ENCODE measurements at places on chromosomes 12 and 14. TPM values are rescaled to one million over a fixed set of nuclear protein-coding genes. Genes with fewer than 3 reads are reported as not detected.

Gene TAMALIN
- 14.6 TPM for total RNA-seq

Gene TAS2R31
- 0.27 TPM for total RNA-seq

Gene SERPINA1
- not detected for total RNA-seq

Gene HOXC11
- total RNA-seq, result 10.7 TPM

Gene G2E3
- 13.0 TPM for total RNA-seq

Gene KCNC2
- not detected for total RNA-seq

Gene GALNT9
- total RNA-seq, result not detected

Gene SYT1
- 0.49 TPM for total RNA-seq

Gene LBHD2
- total RNA-seq, result not detected

Gene GZMH
- total RNA-seq, result not detected

Gene PAPLN
- total RNA-seq, result 36.4 TPM

Gene SERPINA5
- total RNA-seq, result 1.2 TPM

Gene RAB15
- 9.4 TPM for total RNA-seq

Gene SPTB
- 1.3 TPM for total RNA-seq

Gene CAND1
- 69.6 TPM for total RNA-seq

Gene SMIM41
- total RNA-seq, result not detected

Gene ACADS
- total RNA-seq, result 21.3 TPM

Gene C3AR1
- 2.9 TPM for total RNA-seq

Gene CNTN1
- 7.5 TPM for total RNA-seq

Gene TSHR
- 1.8 TPM for total RNA-seq

Gene NOPCHAP1
- total RNA-seq, result 2.0 TPM

Gene DNAAF2
- 8.4 TPM for total RNA-seq

Gene GPR65
- not detected for total RNA-seq

Gene GARIN6
- total RNA-seq, result not detected

Gene CD69
- 0.61 TPM for total RNA-seq

Gene SLC25A47
- not detected for total RNA-seq

Gene FIGNL2
- 0.17 TPM for total RNA-seq

Gene LRRC43
- not detected for total RNA-seq

Gene RFLNA
- total RNA-seq, result 0.72 TPM

Gene ISCA2
- total RNA-seq, result 4.1 TPM

Gene CLEC2A
- 80.5 TPM for total RNA-seq
